T-helper 9 cell (primary cell): ENCODE measurements at places on chromosomes 5 and 9.

GRCh38 chr5:39446231-39446630 lies 21.5 kb upstream of the DAB2 start:
- DNase-seq: no peak

GRCh38 chr5:137734962-137735554 lies 831 bp downstream of the KLHL3 start:
- no peak for DNase-seq

GRCh38 chr5:72817076-72817481 lies 618 bp downstream of the TNPO1 start:
- DNase-seq: peak; percentile 15

- DNase-seq: no peak
Observed at GRCh38 chr9:37370968-37371563, 51.4 kb upstream of the GRHPR start.

DNA sequence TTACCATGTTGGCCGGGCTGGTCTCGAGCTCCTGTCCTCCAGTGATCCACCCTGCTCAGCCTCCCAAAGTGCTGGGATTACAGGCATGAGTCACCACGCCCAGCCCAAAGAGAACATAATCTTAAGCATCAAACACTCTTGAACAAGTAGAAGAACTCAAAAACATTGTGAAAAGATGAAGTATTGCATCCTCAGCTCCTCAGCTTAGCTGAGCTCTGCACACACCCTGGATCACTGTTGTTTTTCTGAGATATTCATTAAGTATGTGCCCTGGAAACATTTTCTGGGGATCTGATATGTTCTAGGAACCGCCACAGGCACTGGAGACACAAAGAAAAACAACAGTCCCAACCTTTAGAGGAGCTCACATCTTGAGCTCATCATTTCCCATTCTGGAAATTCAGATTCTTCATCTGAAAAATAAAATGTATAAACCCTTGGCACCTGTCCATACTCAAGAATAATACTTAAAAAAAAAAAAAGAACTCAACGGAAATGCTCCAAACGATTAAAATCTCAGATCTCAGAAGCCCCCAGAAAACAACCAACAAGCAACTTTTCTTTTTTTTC lies 62.2 kb upstream of the ZNF462 start:
- no peak for DNase-seq

- no peak for DNase-seq
Observed at GRCh38 chr5:137310051-137310730, 188.9 kb downstream of the SPOCK1 start.

GRCh38 chr5:125559296-125559695 lies 812.9 kb upstream of the ZNF608 start:
- DNase-seq: no peak

GRCh38 chr5:34436761-34437501 lies 219.2 kb upstream of the RAI14 start:
- DNase-seq: no peak

- no peak for DNase-seq
Observed at GRCh38 chr5:153136910-153137614, 353.4 kb upstream of the GRIA1 start.

- no peak for DNase-seq
Observed at GRCh38 chr9:114285166-114285867, 37.6 kb upstream of the ORM1 start.

DNA sequence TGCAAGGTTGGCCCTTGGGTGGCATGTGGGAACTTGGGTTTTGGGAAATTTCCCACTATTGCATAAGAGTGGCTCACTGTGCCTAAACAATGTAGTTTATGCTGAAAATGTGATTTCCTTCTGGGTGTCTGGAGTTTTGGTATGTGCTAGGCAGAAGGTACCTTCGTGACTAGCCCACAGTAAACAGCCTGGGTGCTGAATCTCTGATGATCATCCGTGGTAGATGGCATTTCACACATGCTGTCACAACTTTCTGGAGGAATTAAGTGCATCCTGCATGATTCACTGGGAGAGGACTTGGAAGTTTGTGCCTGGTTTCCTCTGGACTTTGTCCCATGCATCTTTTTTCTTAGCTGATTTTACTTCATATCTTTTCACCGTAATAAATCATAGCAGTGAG lies 64.5 kb downstream of the LNPEP start:
- DNase-seq: no peak

GRCh38 chr5:124524552-124525232 lies 221.7 kb downstream of the ZNF608 start:
- DNase-seq: no peak

DNA sequence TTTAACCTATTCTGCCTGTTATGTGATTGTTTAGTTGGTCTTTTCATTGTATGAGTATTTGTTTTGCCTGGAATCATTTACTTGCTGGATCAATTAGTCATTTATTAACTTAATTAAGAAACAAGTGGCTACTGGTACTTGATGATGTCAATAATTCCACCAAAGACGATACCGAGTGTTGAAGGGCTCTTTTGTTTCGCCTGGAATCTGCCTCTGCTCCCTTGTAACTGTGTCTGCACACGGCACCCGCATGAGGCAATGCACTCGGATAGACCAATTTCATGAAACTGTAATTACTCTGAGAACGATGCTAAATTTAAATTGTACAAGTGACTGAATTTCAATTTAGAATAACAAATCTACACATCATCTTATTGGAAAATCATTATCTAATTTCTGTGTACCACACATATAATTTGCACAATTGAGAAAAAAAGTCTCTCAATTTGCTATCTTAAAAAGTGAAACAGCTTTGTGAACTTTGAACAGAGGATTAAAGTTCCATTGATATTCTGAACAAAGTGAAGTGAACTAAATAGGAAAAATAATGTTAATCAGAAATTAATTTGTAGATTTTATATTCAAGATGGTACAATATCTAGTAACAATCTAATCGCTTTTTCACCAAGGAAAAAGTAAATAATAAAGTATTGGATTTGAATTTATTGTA lies 143.2 kb downstream of the CTNND2 start:
- no peak for DNase-seq

DNA sequence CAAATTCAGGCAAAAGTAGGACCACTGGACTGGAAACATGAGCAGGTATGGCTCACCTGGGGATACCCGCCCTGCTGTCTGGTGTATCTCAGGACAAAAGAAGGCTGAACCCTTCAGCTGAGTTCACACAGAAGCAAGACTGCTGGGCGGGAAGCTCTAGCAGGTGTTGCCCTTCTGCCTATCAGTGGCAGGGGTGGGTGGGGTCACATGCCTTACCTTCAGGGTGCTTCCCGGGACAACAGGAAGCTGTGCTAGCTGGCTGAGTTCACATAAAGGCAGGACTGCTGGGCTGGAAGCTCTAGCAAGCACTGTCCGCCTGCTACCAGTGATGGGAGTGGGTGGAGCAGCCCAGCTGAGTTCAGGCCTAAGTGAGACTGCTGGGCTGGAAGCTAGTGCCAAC lies 498.8 kb upstream of the ZNF608 start:
- DNase-seq: no peak

DNA sequence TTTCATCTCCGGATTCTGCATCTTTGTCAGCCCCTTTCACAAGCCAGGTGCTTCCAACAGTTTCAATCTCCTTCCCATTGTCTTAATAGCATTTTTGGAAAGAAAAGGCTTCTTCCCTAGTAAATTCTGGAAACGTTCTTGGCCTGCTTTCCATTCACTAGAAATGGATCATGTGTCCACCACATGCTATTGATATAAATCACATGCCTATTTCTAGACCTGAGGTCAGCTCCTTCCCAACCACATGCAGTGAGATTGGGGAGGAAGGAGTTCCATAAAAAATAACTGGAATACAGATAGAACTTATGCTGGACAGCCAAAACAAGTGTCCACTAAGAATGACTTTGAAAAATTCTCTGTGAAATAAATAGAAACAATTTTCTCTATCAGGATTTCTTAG lies 181.6 kb upstream of the TMEM161B start:
- no peak for DNase-seq

DNA sequence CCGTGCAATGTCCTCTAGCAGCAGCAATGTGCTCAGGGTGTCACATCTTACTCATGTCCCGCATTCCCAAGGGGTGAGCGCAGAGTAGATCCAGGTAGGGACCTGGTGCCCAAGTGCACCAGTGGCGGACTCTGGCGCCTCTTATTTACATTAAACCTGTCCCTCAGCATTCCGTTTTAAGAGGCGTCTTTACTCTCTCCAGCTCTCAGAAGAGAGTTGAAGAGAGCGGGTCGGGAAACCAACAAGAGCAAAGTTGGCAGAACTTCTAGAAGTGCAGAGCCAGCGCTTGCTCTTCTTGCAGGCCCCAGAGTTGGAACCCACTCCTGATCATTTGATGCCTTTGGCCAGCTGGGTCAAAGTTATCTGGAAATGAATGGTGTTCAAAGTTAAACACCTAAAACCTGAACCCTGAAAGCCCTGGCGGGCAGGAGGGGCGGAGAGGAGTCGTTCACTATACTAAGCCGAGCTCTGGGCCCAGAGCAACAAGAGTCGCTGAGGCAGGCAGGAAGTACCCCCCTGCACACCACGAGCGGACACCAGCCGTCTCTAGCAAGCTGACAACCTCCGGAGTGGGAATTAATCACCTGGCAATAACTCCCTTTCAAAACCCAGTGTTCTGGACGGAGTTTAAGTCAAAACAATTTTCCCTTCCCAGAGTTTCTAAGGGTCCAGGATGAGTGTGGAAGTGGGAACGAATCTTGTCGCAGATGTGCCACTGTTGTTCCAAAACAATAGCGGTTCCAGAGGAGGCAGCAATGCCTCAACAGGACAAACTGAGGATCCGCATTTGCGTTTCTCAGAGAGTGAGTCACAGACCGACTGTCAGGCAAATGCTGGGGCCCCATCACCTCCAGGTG lies 122.8 kb downstream of the TMEM161B start:
- DNase-seq: no peak

DNA sequence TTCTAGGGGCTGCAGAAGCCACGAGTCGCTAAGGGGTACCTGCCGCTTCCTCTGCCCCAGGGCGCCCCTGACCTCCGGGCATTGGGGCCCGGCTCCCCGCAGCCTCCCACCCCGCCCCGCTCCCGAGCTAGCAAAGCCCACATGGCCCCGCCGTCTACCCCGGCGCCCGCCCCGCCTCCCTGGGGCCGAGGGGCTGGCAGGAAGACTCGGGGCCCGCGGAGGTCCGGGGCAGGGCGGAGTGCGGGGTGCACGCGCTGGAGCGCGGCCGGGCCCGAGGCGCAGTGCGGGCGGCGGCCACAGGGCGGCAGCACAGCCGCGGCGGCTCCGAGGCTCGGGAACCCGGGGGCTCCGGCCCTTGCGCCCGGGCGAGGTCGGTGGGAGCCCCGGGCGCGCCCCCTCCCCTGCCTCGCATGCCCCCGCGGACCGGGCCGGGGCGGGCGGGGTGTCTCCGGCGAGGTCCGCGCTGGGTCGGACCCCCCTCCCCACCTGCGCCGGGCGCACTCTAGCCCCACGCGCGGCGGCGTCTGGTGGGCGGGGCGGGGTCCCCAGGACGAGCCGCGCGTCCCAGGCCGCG lies 6.7 kb downstream of the NRARP start:
- peak; percentile 36 for DNase-seq

GRCh38 chr5:149358294-149358651 lies 427 bp downstream of the PCYOX1L start:
- DNase-seq: peak; percentile 23

GRCh38 chr5:137470111-137470920 lies 28.8 kb downstream of the SPOCK1 start:
- DNase-seq: no peak

GRCh38 chr9:85055506-85056202 lies 386.1 kb downstream of the NTRK2 start:
- no peak for DNase-seq

DNA sequence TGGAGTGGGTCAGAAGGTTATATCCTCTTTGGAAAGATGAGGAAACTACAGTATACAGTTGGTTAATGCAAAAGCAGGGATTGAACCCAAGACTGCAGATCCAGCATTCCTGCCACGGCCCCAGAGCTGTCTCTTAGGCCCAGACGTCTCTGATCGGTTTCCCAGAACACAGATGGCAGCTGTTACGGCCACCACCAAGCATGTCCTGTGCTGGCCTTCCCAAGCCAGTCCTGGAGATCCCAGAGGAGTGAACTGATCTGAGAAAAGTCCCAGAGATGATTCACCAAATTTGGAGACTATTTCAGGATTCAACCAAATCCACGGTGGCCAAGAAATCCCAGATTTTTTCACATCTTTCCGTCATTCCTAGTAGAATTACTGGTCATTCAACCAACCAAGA lies 20.1 kb downstream of the TNIP1 start:
- DNase-seq: no peak

DNA sequence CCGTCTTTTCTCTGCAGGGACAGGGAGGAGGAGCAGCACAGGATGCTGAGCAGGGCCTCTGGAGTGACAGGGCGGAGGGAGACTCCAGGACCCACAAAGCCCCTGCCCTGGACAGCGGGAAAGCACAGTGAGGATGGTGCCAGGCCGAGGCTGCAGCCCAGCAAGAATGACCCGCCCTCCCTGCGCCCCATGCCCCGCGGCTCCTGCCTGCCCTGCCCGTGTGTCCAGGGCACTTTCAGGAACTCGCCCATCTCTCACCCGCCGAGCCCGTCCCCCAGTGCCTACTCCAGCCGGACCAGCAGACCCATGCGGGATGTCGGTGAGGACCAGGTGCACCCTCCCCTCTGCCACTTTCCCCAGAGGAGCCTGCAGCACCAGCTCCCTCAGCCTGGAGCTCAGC lies 9.1 kb upstream of the EXOC3 start:
- no peak for DNase-seq

DNA sequence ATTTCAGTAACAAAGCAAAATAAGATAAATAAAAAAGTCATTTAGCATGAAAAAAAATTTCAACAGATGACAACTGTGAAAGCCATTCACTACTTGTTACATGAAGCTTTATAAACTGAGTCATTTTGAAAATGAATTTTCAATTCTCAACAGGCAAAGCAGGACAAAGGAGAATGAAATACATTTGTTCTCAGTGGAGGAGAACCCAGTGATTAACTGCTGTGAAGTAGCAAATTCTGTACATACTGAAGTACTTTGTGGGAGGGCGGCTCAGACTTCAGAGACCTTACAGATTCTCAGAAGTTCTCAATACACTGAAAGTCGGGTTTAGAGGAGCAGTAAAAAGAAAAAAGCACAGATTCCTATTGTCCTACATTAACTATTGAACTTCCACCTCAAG lies 21.7 kb downstream of the SKIC3 start:
- no peak for DNase-seq

- DNase-seq: no peak
Observed at GRCh38 chr9:34452568-34452967, 5.8 kb downstream of the FAM219A start.

DNA sequence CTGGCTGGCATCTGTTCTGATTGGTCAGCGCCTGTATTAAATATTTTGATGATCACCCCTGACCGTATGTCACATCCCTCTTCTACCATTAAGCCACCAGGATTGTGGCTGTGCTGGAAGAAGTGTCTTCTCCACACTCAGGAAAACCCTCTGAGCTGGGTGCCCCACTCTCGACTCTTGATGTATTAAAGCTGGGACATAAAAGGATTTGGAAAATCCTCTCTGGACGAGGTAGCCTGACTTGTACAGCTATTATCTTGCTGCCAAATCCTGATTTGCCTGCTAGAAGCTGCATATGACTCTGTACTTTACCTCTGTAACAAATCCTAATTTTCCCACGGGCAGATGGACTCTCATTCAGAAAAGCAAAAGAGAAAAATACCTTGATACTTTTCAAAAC lies 161.0 kb downstream of the SLC28A3 start:
- no peak for DNase-seq

GRCh38 chr5:136285096-136285855 lies 80.1 kb downstream of the TRPC7 start:
- DNase-seq: no peak

- no peak for DNase-seq
Observed at GRCh38 chr9:97415146-97415545, 3.2 kb downstream of the TDRD7 start.
